Large intestine (tissue), 12 donors: ENCODE measurements at places on chromosomes 16 and 17.

GRCh38 chr17:55420067-55420775 is 1.4 kb downstream of the MMD start:
- no peak for DNase-seq

DNA sequence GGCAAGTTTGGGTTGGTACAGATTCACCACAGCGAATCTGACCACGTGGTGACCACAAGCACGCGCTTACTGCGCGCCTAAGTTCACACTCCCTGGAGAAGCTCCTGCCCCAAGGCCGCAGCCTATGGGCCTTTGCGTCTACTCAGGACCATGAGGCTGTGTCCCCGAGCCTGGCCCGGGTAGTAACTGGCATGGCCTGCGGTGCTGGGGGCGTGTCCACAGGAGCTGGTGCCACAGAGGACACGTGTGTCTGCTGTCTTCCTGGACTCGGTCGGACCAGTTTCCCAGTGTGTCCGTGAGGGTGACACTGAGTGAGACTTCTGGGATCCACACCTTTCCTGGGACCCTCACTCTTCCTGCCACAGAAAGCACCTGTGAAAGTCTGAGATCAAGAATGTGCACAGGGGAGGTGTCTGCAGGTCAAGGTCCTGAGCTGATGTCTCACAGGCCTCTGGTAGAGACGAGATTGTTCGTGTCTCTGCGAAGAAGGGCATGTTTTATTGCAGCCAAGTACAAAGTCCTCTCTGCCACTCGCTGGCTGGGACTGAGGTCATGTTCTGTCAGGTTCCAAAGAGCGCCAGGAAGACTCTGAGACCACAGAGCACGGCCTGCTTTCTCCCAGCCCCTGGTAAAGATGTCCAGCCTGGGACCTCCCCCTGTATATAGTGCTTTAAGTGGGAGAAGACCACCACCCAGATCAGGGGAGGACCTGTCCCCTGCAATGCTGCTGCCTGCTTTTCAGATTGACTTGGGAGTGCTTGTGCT is 25.2 kb upstream of the CAPN15 start:
- DNase-seq, result peak; percentile 95

DNA sequence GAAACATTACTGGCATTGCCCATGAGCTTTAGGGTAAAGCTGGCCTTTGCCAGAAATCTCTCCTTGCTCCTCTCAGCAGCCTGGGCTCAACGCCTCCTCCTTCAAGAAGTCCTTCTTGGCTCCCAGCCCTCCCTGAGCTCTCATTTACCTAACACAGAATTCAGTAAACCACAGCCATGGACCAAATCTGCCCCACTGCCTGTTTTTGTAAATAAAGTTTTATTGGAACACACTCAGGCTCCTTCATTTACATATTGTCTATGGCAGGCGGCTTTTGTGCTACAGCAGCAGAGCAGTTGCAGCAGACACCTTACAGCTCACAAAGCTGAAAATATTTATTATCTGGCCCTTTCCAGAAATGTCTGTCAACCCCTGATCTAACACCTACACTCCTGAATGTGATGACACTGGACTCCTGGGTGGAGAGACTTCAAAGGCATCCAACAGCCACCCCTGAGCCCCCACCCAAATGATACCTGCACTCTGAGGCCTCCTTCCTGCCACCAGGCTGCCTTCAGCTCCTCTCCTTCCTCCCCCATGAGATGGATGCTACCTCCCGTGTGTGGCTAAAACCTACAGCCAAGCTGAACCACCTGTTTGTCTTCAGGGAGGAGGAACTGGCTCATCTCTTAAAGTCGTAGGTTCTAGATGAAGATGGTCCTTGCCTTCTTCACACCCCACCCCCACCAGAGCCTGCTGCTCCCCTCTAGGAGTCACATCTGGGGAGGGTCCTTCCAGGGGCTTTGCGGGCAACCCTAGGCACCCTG is 41.6 kb downstream of the PIMREG start:
- DNase-seq, result no peak

DNA sequence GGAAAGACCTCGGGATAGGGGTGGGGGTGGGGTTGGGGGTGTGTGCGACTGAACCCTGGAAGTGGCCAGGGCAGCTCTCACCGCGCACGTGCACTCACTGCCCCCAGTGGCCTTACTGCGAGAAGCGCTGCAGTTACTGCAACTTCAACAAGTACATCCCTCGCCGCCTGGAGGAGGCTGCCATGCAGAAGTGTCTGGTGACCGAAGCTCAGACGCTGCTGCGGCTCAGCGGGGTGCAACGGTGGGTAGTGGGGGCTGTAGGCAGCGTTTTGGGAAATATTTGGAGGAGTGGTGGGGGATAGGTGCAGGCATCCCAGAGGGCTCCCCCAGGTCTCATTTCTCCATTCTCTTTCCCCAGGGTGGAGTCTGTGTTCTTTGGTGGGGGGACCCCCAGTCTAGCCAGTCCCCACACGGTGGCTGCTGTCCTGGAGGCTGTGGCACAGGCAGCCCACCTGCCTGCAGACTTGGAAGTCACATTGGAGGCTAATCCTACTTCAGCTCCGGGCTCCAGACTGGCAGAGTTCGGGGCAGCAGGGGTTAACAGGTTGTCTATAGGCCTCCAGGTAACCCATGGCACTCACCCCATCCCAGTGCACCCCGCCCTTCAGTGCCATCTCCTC is 972 bp downstream of the RSAD1 start:
- DNase-seq, result peak; percentile 85

GRCh38 chr17:1260086-1260769 is 10.0 kb upstream of the BHLHA9 start:
- DNase-seq, result no peak

- DNase-seq, result no peak
Observed at GRCh38 chr17:78990349-78991016, 10.8 kb upstream of the LGALS3BP start.

GRCh38 chr17:50181591-50182560 is 16.1 kb downstream of the SGCA start:
- DNase-seq, result no peak

GRCh38 chr16:30609002-30609925 is 925 bp downstream of the ZNF689 start:
- DNase-seq, result peak; percentile 23

- DNase-seq, result peak; percentile 20
Observed at GRCh38 chr16:14249291-14250032, 178.3 kb downstream of the MRTFB start.

- peak; percentile 14 for DNase-seq
Observed at GRCh38 chr17:69246726-69247375, 18.2 kb upstream of the ABCA10 start.

- no peak for DNase-seq
Observed at GRCh38 chr16:17380613-17381012, 90.1 kb downstream of the XYLT1 start.

GRCh38 chr17:44079877-44080821 is 9.6 kb downstream of the G6PC3 start:
- no peak for DNase-seq

- no peak for DNase-seq
Observed at GRCh38 chr17:32445971-32446370, 1.7 kb downstream of the PSMD11 start.
